ENCODE measurements at places on chromosomes 16 and 17.
A peak's percentile ranks its signal among the peaks of the same experiment; 100 is the strongest.

DNA sequence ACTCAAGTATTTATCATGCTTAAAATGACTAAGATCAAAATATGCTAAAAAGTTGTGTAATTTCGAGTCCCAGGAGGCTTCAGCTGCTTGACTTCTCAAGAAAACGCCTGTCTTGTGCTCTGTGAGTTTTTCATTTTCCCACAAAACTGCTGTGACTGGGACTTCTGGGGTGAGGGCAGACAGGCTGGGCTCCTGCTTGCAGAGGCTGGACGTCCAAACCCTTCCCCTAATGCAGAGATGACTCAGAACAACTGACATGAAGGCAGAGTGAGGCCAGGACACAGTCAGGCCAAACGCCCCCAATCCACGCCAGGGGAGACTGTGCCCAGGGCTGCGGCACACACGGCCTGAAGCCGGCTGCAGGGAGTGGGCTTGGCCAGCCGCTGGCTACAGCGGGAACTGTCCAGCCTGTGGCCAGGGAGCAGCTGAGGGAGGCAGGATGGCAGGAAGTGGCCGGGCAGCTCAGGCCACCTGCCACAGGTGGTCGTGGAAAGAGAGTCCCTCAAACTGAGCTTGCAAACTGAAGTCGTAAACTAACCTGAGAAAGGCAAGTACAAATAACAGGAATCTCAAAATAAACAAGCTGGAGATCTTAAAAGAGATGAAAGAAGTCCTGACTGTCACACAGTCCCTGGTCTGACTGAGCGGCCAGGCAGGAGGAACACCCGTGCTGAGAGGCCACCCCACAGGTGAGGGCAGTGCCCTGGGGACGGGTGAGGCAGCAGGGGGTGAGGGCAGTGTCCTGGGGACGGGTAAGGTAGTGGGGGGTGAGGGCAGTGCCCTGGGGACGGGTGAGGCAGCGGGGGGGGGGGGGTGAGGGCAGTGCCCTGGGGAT lies 21.3 kb upstream of the HEXD start:
- no peak for DNase-seq

DNA sequence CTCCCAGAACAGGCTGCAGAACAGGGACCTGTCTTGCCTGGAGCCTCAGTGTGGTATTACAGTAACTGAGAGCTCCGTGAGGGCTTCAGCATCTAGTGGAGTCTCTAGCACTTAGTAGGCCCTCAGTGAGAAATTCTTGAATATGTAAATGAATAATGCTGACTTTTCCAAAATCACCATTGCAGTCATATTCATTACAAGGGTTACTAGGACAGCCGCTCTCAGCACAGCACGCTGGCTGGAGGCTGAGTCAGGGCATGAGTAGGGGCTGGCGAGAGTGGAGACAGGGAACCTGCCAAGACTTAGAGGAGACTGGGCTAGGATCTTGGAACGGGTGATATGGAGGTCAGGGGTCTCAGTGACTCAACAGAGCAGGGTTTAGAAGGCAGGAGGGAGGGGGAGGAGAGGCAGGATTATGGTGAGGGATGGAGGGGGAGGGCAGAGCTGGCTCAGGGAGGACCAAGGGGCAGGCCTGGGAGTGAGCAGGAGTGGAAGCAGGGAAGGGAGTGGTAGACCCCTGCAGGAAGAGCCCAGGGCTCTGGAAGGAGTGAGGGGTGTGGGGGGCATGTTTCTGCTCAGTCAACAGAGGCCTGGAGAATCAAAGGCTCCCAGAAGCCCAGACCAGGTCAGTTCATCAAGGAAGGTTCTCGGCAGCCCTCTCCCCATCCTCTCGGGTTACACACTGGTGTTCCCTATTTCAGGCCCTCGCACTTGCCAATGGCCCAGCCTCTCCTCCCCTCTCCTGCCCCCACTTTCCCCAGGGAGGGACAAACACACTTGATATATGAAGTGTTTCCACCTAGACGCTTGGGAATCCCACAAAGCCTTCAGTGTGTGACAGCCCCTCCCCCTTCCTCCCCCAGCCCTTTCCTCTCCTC lies 42.3 kb downstream of the FZD2 start:
- no peak for DNase-seq

DNA sequence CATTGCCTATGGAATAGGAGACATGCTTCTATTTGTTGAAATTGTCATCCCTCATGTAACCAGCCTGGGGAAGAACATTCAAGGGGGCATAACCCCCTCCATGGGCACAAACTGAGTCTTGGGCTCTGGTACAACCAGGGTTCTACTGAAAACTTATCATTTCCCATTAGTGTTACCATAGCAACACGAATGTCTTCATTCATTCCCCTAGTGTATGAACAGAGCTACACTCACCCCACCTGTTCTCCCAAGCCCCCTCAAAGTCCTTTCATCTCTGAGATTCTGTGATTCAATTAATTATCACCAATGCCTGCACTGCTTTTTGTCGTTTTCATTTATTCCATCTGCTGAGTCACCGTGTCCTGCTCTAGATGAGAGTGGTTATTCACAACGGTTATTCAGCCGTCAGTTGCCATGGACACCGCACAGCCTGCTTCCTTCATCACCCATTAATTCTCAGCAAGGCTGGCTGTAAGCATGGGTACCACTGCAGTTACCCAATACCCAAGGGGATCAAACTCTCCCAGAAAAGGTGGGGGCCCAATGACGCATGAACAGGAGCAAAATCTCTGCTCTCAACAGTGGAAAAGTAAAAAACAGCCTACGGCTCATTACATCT lies 1.6 kb upstream of the GAST start:
- peak; percentile 49 for DNase-seq

- no peak for DNase-seq
Observed at GRCh38 chr17:74795327-74796020, 19.3 kb upstream of the NAT9 start.

All from caudate nucleus (tissue), 63 donors.